GM04503 (cell line): ENCODE measurements at places on chromosomes 2 and 18.

GRCh38 chr2:75577280-75577679, 16.5 kb upstream of the EVA1A start:
- DNase-seq = no peak

DNA sequence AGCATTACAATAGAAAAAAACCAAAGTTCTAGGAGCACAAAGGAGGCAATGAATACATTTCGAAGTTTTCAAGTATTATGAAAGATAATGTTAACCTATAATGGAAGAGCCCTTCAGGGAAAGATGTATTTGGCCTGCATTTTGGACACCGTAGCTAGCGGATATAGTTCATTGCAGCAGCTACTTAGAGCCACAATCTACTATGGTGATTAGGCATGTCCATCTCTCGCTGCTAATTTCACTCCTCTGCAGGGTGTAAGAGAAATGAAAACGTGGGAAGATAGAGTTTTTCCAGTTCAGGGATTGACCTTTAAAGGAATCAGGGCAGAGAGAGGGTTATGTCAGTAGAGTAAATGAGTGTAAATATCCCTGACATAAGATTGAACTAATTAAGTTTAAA, 8.5 kb upstream of the CAVIN2 start:
- no peak for DNase-seq

DNA sequence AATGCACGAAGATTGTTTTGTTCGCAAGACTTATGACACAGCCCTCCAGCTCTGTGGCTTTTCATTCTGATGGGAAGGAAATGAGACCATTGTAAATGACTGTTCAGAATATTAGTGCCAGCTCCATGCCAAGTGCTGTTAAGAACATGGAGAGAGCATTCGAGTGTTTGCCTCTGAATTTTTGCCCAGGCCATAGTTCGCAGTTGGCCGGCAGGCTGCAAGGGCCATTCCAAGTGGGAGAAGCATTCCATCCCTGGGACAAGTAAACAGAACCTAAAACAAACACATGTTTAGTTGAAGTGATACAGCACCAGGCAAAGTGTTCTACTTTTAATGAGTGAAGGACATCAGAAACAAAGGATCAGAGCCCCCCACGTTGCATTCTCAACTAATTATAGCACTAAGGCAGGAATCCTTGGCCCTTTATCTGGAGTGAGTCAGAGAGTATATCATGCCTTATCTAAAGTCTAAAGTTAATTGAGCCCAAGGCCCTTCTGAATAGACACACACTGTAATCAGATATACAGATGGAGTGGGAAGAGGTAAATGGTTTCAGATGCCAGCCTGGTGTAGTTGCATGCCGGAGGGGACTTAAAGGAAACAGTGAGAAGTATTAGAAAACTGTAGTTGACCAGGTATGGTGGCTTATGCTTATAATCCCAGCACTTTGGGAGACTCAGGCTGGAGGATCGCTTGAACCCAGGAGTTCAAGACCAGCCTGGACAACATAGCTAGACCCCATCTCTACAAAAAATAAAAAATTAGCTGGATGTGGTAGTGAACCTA, 53.3 kb downstream of the NEDD4L start:
- no peak for DNase-seq

- DNase-seq = no peak
These were observed 36.0 kb upstream of the WIPF1 start for GRCh38 chr2:174633623-174633930.

GRCh38 chr18:44602845-44603244, 77.8 kb upstream of the SETBP1 start:
- DNase-seq = no peak

- no peak for DNase-seq
These were observed 77.0 kb upstream of the PID1 start for GRCh38 chr2:229348128-229348527.

DNA sequence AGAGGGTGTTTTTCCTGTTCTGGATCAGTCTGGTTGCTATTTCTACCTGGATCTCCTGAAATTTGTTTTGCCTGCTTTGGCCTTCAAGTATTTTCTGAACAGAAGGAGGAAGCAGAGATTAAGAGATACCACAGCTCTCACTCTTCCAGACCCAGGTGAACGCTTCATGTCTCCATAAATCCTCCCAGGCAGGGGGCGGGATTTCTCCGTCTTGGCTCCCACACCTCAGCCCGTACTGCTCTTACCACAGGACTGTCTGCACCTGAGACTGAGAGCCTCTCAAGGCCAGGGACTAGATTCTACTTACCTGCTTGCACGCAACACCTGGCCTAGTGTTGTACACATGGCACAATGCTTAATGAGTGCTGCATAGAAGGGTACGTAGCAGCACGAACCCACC, 59.9 kb upstream of the LRPPRC start:
- DNase-seq = no peak

GRCh38 chr2:232528746-232529460, 2.9 kb downstream of the CHRND start:
- no peak for DNase-seq

DNA sequence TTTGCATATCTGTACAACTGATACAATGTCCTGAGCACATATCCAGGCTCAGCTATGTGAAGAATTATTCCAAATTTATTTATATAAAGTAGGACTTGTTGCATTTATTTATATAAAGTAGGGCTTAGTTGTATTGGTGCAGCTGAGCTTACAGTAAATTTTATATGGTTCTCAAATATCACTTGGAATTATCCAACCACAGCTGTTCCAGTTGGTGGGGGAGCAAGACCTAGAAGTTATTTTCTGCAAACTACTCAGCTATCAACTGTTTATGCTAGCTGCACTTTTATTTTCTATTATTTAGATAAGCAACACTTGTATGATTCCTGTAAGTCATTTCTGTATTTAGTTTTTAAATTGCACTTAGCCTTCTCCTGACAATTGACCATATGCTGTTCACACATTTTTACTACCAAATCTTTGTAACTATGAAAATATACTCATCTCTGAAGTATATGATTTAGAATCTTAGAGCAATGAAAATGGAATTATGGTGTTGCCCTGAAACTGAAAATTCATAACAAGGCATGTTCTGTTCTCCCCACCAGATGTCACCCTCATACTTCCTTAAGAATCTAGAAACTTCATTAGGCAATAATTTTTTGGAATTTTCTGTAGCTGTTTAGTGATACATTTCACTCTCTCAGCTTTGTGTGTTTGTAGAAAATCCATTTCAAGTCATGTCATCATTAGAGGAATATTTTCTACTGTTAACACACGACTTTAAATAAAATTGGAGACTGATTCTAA, 157.0 kb upstream of the CBLN2 start:
- no peak for DNase-seq

DNA sequence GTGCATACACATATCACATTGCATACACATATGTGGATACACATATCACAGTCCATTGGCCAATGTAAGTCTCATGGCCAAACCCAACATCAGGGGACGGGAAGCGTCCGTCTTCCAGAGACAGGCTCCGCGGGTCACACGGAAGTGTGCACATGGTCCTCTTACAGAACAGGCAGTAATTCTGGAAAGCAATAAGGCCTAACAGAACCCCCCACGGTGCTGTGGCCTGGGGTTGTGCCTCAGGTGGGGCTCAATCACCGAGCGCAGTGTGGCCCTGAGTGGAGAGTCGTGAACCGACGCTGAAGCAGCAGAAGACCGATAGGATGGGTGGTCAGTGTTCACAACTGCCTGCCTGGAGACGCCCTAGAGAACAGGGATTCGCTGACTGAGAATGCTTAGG, 857.3 kb downstream of the GALR1 start:
- DNase-seq = no peak

- peak; percentile 38 for DNase-seq
These were observed 813 bp upstream of the MEIS1 start for GRCh38 chr2:66433945-66434678.

- DNase-seq = peak; percentile 95
These were observed 98.7 kb downstream of the COL6A3 start for GRCh38 chr2:237315170-237315828.

- no peak for DNase-seq
These were observed 21.7 kb downstream of the EPB41L5 start for GRCh38 chr2:120034621-120035020.

GRCh38 chr2:43676322-43677050, at the start of gene C1GALT1C1L:
Gene C1GALT1C1L (minus strand): TSS chr2:43676429. CDS start chr2:43676322, 107 bp downstream.
- peak; percentile 4 for DNase-seq

DNA sequence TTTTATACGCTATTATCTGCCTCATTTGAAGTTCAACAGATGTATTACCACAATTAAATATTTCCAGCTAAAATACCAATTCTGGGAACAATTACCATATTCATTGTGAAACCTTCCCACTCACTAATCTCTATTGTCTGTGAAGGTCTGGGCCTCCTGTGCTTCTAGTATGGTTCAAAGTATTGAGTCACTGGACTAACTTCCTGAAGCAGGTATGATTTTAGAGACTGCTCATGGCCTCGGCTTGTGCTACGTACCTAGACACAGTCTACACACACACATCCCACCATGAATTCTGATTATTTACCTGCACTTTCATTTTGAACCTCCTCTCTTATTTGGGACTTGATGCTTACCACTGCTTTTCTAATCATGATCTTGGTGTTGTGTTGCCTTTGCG, 180.7 kb upstream of the EPHA4 start:
- no peak for DNase-seq

GRCh38 chr2:105990624-105991023, 203.5 kb downstream of the UXS1 start:
- DNase-seq = no peak

DNA sequence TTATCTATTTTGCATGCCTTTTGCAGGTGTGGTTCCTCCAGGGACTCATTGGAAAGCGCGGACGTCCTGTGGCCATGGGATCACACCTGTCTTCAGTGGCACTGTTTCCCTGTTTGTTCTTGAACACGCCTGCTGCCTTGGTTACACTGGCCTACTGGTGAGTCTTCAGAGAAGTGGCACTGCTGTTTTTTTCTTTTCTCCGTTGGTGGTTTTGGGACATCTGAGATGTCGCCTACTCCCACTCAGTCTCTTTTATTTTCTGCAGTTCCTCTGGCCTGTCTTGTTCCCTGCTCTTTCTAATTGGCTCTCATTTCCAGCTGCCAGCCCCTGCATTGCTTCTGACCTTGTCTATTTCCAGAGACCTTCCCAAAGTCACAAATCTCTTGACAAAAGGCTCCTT, 35.7 kb upstream of the POU3F3 start:
- no peak for DNase-seq

GRCh38 chr2:11074246-11074820, 80.9 kb upstream of the SLC66A3 start:
- no peak for DNase-seq

GRCh38 chr2:46540496-46541331, 61.3 kb downstream of the TMEM247 start:
- DNase-seq = peak; percentile 65

GRCh38 chr2:99729104-99730025, 239.5 kb upstream of the REV1 start:
- peak; percentile 97 for DNase-seq

- DNase-seq = no peak
These were observed 330.4 kb downstream of the LPIN1 start for GRCh38 chr2:12076810-12077209.

- DNase-seq = no peak
These were observed 73.6 kb downstream of the BOD1L2 start for GRCh38 chr18:57220480-57220879.

DNA sequence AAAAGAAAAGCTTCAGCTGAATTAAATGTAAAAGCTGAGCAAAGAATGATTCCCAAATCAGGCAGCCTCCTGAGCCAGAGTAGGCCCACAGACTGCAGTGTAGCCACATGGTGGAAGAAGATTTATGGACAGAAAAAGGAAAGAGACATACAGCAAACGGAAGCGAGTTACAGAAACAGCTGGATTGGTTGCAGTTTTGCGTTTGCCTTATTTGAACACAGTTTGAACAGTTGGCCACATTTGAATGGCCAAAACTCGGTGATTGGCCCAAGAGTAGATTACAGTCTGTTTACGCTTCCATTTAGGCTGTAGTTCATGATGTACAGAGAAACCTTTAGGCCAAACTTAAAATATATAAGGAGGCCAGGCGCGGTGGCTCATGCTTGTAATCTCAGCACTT, 35.1 kb downstream of the SH2D6 start:
- DNase-seq = no peak

DNA sequence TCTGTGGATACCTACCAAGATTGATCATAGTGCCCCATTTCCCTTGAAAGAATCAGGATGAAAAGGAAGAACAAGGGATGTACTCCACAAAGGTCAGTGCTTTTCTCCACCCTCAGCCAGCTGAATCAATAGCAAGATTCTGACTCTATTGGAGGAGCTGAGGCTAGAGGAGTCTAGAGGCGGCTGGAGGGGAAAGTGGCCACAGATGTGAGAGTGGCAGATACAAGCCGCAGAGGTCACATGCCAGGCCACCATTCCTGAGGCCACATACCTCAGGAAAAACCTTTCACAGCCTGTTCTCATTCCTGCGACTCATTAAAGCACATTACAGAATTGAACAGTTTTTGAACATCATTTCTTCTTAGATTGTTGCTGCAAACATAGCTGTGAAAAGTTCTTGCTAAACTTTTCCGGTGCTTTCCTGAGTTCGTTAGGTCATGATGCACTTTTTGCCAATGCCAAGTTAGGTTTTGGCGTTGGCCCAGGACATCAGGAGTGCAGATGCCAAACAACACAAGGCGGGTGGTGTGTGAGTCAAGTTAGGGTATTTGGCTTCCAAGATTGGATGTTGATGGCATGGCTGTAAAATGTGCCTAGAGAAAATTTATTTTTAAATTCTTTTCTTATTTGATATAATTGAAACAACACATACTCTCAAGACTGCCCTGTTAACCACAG, 160.7 kb upstream of the SP5 start:
- peak; percentile 53 for DNase-seq

DNA sequence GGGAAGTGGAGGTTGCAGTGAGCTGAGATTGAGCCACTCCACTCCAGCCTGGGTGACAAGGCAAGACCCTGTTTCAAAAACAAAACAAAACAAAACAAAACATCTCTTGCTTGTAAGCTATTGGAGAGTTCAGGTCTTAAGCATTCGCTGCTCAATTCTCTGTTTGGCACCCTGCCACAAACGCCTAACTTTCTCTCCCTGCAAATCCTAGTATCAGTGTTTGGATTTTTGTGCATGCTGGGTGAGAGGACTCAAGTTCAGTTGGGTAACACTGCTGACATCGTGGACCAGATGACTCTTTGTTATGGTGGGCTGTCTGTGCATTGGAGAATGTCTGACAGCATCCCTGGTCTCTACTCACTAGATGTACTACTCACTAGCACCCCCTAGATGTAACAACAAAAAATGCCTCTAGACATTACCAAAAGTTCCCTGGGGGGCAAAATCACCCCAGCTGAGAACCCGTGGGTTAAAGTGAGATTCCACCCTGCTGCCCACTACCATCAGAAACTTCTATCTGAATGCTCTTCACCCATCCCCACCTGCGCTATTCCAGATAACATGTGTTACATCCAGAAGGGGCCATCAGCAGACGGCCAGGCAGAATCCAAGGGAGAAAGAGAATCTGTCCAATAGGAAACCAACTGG, 50.9 kb downstream of the CACNB4 start:
- no peak for DNase-seq

DNA sequence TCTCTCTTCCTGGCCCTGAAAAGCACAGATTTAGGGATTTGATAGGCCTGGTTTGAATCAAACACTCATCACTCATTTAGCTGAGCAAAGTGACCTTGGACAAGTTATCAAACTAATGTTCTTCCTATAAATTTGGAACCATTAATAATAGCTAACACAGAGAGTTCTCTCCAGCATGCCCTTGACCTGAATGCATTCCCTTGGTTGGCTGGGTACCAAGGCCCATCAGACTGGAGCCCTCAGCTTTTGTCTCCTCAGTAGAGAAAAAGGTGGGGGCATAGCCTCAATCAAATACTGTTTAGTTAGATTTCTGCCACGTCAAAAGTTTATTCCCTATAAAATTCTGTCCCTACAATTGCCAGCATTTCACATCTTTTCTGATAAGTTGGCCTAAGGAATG, 13.8 kb upstream of the MRPL19 start:
- DNase-seq = no peak

GRCh38 chr2:67259556-67260342, 137.4 kb upstream of the ETAA1 start:
- peak; percentile 71 for DNase-seq
